ENCODE measurements at places on chromosomes 3 and 15.
A peak's percentile ranks its signal among the peaks of the same experiment; 100 is the strongest.

- no peak for DNase-seq
Observed at GRCh38 chr3:192090586-192090985, 629.6 kb downstream of the PYDC2 start.

GRCh38 chr3:137761563-137762503 lies 2.3 kb upstream of the SOX14 start:
- no peak for DNase-seq

DNA sequence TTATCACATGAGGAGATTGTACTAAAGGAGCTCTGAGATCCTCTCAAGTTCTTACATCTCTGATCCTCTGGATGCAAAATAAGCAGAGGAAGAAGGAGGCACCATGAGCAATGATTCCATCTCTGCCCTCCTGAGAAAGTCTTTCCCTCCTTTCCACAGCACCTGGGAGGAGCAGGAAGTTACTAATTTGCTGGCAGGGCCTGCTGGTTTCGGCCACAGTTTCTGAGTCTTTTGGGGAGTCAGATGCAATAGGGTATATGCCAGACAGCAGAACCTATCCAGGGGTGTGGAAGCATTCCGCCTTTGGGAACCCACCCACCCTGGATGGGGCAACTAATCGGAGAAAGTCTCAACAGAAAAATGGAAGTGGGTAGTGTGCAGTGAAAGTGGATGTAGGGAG lies 38.5 kb upstream of the SPTSSB start:
- no peak for DNase-seq

- DNase-seq = no peak
Observed at GRCh38 chr15:81000144-81000623, 539 bp upstream of the TLNRD1 start.

- peak; percentile 38 for DNase-seq
Observed at GRCh38 chr15:53197426-53197839, 407.3 kb upstream of the ONECUT1 start.

- DNase-seq = no peak
Observed at GRCh38 chr3:57757642-57758297, 1.7 kb downstream of the SLMAP start.

DNA sequence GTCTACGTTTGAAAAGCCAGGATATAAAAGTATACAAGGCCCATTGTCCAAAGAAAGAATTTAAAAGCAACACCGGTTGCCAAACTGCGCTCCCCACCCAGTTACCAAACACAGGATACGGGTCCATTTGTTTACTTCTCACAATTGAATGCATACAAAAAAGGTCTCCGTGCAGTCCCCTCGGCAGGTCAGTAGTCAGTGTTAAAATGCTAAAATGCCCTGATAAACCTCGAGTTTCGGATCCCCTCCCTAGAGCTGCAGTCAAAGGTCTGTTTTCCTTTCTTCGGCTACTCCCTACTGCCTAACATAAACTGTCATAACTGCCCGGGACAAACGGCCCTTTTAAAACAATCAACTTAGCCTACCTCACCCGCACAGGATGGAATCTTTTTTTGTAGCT lies 534.6 kb downstream of the FOXP1 start:
- no peak for DNase-seq
